ENCODE measurements at places on chromosomes 5 and 9.
A peak's percentile ranks its signal among the peaks of the same experiment; 100 is the strongest.

DNA sequence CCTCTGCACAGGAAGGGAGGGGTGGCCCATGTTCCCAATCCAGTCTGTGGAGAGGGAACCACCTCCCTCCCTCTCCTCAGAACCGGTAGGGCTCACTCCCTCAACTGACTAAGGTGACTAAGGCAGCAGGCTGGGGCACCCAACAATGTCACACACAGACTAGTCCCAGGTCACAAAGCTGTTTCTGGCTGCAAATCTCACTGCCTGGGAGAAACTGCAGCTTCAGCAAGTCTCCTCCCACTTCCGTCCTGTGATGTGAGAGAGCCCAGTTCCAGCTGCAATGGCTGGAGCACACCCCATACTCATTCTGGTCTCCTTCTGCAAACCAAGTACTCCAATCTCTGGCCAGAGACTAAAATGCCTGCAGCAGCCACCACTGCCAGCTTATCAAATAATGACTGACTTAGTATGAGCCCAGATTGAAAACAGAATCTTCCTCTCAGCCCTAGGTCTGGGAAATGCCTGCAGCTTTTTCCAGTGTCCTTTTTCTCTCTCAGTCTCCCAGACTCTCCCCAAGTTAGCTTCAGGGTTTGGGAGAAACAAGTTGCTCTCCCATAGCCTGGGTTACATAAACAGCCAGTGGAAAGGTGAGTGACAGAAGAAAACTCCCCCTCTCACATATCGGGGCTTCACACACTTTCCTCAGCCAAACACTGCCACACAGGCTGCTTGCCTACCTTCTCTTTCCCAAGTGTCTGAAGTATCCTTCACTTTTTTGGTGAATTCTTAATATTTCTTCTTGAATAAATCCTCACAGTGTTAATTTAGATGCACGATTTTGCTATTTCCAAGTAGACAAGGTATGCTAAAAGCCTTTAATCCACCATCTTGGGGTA, 247.4 kb upstream of the RASA1 start:
- no peak for DNase-seq

DNA sequence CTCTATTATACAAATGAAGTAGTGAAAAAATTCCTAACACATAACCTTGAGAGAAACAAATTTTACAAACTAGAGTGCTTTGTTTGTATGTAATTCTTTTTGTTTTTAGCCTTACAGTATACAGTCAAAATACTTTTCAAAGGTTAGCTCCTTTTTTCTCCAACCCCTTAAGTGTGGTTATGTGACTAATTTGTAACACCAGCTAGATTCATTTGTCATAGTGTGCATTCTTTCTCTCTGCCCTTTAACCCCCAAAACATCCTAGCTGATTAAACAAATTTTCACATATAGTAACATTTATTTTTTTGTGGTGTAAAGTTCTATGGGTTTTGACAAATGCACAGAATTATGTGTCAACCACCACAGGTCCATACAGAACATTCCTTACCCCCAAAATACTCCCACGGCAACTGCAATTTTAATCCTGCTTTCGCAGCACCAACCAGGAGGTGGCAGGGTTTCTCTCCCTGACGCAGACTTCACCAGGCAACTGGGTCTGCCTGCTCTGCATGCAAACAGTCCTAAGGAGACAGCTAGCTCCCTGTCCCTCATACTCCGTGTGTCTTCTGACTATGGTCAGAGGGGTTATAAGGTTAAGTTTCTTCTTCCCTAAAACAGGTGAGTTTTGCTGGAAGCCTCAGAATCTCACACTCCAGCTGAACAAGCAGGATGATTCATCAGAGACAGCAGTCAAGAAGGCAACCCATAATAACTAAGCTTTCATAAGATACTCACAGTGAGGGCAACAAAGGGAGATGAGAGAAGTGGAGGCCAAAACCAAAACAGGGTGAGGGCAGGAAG, 44.5 kb upstream of the NR5A1 start:
- peak; percentile 76 for DNase-seq

GRCh38 chr9:92295240-92295790, 1.8 kb upstream of the IARS1 start:
- no peak for DNase-seq

DNA sequence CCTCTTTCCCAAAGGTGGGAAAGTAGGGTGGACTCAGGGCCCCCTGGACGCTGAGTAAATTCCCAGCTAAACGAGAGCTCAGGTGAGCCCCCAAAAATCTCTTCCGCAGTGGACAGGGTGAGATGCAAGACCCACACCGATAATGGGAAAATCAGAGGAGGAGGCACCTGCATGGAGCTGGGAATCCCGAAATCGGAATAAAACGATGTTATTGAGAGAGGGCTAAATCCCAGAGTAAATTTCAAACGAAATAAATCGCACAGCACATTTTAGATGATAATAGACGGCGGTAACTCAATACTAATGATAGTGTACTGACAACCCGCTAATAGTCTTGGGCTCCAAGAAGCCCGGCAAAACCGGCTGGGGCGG, 3.0 kb upstream of the BARHL1 start:
- DNase-seq: no peak

- no peak for DNase-seq
Measured at GRCh38 chr5:24364711-24365110, 280.1 kb downstream of the CDH10 start.

DNA sequence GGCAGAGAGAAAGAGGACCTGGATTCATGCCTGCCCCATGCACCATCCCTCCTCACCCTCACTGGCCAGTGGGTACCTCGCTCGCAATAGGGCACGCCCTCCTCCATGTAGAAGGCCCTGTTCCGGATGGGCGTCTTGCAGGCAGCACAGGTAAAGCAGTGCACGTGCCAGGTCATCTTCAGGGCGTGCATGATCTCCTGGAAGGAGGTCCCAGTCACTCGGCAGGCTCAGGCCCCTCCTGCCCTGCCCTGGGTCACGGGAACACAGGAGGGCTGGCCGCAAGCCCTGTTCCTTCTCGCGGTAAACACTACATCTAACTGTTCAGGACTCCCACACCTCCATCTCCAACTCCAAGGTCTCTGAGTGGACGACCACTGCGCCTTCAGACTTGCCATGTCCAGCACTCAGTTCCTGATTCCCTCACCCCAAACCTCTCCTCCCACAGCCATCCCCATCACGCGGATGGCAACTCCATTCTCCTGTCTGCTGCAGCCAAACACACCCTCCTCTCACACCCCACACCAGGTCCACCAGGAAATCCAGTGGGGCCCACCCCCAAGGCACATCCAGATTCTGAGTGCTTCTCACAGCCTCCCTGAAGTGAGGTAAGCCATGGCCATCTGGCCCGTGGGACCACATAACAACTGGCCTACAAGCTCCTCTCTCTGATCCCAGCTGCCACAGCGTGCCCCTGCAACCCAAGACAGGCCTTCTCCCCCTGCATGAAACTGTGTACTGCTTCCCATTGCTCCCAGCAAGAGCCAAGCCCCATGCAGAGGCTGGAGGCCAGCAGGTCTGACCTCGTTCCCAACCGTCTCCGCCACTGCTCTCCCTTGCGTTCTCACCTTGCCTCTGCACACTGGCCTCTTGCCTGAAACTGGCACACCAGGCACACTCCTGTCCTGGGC, 10.8 kb upstream of the DBN1 start:
- DNase-seq: no peak

DNA sequence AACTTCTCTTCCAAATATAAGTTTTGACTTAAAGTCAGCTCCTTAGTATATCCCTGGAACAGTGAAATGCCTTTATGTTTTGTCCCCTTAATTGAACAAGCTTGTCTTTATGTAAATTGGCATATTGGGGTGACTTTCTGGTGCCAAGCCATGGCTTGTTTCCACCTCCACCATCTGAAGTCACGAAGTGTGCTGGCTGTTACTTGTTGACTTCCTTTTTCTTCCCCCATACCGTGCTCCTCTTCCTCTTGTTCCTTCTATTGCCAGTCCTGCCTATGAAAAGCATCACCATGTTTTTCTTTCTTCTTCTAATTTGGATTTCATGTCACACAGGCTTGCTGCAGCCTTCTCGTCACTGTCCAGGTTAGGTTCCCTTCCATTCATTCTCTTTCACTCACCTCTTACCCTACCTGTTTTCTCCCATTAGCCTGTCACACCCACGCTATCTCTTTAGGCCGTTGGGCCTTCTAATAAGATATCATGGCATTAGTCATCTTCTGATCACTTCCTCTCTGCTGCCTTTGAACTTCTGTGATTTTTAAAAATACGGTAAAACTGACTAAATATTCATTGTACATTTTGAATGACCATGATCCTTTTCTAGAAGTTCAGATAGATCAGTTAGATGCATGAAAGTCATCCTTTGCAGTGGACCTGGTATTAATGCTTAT, 48.1 kb downstream of the IQGAP2 start:
- DNase-seq: no peak

- peak; percentile 46 for DNase-seq
Measured at GRCh38 chr9:112852741-112853504, 37.8 kb downstream of the SLC46A2 start.

- DNase-seq: peak; percentile 69
Measured at GRCh38 chr9:68704498-68704813, 584 bp upstream of the PIP5K1B start.

DNA sequence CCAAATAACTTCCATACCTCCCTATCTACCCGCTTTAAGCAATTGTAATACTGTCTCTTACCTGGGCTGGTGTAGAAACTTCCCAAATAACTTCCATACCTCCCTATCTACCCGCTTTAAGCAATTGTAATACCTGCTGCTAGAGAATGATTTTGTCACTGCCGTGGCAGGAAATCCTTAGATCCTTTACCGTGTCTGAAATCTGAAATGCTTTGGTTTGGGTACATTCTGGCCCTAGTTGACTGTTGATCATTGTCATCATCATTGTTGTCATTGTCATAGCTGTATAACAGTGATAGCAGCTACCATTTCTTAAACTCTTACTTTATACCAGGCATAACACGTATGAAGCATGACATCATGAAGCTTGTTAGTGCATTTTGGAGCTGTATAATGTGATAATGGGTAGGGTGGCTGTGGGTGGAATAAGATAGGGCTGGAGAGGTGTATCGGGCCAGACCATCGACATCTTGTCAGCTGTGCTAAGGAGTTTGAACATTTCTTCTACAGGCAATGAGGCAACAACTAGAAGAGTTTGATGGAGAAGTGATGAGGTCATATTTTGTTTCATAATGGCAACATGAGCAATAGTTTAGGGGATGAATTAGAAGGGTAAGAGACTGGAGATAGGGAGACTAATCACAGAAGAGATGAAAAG, 15.7 kb downstream of the PIP5K1B start:
- DNase-seq: no peak

DNA sequence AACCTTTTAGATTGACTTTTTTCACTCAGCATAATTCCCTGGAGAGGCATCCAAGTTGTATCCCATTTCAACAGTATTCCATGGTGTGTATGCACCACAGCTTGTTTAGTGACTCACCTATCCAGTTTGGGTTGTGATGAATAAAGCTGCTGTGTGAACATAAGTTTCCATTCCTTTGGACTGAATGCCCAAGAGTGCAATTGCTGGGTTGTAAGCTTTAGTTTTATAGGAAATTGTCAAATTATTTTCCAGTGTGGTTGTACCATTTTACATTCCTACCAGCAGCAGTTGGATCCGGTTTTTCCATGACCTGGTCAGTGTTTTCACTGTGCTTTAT, 60.9 kb upstream of the TMED7 start:
- DNase-seq: no peak

- no peak for DNase-seq
Measured at GRCh38 chr9:107872457-107873192, 383.1 kb upstream of the KLF4 start.

- DNase-seq: no peak
Measured at GRCh38 chr9:86953181-86953580, 5.9 kb upstream of the GAS1 start.

DNA sequence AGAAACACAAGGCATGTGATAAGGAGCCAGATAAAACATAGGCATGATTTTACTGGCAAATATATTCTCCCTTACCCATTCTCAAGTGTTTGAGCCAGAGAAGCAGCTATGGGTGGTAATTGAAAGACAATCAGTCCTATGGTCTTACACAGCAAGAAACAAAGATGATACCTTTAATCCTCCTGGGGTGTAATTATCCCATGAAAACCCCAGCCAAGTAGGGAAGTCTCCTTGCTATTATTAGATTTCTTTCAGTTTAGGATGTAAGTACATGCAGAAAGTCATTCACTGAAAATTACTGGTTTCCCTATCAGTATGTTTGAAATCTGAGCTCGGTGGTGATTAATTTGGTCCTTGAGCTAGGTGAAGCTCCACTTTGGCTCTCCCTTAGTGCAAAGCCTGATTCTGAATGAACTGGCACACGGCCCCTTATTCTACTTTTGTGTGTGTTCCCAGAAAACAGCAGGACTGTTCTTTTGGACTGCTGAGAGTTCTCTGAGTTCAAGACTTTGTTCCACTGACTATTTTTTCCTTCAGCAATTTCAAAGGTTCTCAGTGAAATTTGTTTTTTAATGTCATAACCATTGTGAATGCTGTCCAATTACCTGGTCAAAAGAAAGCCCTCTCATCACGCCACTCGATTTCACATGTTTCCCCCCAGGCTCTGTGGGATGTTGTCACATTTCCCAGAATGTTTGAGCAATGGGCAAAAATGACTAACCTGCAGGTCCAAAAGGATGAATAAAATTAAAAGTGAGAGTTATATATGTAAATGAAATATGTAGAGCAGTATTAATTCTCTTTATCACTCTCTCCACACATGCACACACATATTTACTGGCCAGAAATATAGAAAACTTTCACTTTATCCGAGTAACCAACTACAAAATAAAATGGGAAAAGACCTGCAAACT, 343.0 kb downstream of the RAB3C start:
- DNase-seq: no peak

- DNase-seq: no peak
Measured at GRCh38 chr5:173734716-173735115, 118.3 kb upstream of the BOD1 start.

- no peak for DNase-seq
Measured at GRCh38 chr9:128005923-128006322, 25.1 kb upstream of the EEIG1 start.

DNA sequence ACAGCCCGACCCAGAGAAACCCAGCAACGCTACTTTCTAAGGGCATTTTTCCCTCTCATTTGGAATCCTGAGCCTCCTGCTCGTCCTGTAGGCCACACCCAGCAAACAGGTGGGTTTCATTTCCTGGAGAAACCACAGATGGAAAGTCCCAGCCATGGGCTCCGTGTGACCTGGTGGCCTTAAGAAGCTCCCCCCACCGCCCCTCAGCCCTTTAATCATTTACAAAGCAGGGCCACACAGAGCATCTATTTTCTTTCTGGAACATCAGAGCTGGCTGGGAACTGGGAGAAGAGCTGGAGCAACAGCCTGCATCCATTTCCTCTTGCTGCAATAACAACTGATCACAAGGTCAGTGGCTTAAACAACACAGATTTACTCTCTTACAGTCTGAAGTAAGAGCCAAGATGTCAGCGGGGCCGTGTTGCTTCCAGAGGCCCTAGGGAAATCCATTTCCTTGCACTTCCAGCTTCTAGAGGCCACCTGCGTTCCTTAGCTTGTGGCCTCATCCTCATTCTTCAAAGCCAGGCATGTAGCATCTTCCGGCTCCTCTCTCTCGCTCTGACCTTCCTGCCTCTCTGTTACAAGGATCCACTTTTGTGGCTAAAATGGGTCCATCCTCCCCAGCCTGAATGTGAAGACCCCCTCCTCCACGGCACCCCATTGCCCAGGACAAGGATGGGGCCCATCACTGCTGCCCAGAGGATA, 40.5 kb downstream of the C9orf50 start:
- DNase-seq: no peak

Measured in left forelimb (tissue), 1 donor.